ENCODE measurements at places on chromosomes 13 and 19.

DNA sequence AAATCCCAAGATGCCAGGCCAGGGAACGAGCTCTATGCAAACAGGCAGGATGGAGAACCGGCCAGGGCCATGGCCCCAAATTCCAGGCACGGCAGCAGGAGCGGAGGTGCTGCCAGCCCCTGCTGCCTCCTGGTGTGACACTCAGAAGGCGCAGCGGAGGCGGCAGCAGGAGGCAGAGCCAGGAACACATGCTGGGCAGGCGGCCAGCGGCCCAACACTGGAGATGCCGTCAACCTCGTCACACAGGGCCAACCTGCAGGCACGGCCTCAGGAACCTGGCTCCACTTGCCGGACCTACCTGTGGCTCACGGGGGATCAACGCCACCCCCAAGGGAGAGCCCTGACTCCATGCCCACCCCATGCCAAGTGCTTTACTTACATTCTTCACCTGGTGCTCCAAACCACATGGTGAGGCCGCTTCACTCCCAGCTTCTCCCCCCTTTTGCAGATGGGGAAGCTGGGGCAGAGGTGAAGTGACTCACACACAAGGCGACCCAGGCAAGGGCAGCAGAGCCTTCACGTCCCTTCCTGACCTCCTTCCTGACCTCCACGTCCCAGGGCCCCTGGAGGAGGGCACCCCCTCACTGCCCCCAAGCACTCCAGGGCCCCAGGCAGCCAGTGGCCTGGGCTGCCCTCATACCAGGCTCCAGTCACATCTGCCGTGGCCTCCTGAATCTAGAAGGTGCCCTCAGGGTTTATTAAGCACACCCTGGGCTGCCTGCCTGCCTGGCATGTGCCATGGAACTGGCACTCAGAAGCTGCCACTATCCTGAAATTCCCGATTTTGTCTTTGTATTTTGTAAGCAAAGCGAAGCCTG lies 43.5 kb downstream of the GGACT start:
- no peak for DNase-seq

DNA sequence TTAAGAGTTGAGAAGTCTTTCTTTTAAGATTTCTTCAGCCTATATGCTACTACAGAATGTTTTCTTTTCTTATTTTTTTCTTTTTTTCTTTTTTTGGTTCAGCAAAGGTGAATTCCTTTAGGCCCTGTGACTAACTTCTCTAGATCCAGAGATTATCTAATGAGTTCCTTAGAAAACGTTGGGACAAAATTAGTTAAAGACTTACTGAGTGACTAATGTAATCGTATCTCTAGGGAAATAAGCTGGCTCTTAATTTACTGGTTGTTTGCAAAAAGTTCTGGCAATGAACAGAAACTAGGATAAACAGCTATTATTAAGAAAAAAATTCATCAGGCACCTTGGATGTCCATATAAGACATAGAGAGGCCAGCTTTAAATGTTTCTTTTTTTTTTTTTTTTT lies 30.7 kb upstream of the CSNK1A1L start:
- DNase-seq: no peak

GRCh38 chr13:40910324-40911050 lies 108.6 kb downstream of the ELF1 start:
- no peak for DNase-seq

DNA sequence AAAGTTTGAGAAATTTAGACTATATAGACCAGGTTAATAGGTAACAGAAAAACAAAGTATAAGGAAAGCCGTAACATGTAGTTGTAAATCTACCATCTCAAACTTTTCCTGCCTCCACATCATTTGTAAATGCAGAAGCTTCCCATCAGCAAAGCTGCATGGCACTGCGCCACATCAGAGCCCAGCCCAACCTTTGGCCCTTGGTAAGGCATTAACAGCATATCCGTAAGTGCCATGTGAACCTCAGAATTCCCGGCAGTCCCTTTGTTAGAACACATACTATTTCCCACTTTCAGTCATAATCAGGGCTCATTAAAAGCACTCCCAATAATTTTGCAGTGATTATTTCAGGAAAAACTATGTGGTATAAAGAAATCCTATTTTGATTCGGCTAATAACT lies 51.6 kb downstream of the MPHOSPH8 start:
- no peak for DNase-seq

GRCh38 chr19:1231729-1232637 lies 5.8 kb downstream of the CBARP start:
- no peak for DNase-seq

- DNase-seq: no peak
Measured at GRCh38 chr13:112772539-112772909, 82.7 kb downstream of the ATP11A start.

DNA sequence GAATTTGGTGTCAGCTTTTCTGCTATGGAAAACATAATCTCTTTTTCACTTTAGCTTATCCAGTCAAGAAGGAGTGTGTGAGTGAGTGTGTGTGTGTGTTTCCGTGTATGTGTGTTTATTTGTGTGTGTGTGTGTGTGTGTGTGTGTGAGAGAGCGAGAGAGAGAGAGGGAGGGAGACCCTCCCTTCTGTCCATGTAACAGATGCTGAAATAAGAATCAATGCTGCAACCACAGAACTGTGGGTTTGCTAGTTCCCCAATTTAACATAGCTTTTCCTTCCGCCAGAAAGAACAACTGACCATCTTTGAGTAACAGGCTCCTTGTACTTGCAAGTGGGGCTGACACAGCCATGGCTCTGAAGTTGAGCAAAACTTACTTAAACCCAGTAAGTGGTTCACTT lies 5.2 kb downstream of the LCP1 start:
- DNase-seq: no peak

DNA sequence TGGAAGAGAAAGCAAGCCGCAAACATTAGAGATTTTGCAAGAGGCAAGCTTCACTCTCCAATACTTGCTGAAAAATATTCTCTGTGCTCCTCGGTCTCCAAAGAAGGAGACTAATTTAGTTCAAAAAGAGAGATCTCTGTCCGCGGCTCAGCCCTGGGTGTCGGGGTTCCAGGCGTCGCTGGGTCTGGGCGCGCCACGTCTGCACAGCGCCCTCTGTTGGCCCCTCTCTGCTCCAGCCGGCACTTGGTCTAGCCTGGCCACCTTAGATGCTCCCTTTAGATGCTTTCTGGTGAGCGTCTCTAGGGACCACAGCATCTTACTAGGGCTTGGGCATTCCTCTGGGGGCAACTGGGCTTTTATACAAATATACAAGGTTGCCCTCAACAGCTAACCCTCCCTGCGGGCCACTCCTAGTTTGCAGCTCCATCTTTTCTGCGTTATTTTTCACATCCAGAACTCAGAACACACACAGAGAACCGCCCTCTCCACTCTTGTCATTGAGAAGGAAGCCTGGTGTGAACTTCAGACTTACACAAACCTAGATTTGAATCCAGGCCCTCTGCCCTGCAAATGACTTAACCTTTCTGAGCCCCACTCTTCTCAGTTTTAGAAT lies 78.3 kb downstream of the CYSLTR2 start:
- DNase-seq: no peak

DNA sequence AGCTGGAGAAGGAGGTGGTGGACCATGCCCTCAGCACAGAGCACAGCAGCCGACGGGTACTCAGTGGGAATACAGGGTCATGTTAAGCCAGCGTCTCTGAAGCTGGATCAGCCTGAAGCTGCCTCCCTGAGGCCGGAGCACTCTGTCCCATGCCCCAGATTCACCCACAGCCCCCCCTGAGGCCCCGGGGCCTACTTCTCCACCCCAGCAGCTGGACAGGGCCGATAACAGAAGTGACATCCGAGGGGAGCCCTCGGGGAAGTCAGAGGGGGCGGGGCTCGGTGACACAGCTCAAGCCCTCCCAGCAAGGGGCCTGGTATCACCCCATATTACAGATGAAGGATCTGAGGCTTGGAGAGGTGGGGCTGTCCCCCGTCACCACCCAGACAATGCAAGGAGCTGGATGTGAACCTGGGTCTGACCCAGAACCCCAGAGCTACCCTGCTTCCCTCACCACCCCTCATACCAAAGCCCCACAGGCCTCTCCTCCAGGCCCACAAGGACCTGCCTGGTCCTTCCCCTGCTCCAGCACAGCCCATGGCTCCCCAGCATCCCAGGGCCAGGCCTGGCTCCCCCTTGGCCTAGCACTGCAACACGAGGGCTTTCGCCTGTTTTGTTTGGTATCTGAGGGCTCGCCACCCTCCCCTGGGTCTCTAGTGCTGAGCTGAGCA lies 5.7 kb downstream of the R3HDM4 start:
- DNase-seq: no peak

GRCh38 chr13:32577032-32577431 lies 9.2 kb upstream of the PDS5B start:
- DNase-seq: no peak

DNA sequence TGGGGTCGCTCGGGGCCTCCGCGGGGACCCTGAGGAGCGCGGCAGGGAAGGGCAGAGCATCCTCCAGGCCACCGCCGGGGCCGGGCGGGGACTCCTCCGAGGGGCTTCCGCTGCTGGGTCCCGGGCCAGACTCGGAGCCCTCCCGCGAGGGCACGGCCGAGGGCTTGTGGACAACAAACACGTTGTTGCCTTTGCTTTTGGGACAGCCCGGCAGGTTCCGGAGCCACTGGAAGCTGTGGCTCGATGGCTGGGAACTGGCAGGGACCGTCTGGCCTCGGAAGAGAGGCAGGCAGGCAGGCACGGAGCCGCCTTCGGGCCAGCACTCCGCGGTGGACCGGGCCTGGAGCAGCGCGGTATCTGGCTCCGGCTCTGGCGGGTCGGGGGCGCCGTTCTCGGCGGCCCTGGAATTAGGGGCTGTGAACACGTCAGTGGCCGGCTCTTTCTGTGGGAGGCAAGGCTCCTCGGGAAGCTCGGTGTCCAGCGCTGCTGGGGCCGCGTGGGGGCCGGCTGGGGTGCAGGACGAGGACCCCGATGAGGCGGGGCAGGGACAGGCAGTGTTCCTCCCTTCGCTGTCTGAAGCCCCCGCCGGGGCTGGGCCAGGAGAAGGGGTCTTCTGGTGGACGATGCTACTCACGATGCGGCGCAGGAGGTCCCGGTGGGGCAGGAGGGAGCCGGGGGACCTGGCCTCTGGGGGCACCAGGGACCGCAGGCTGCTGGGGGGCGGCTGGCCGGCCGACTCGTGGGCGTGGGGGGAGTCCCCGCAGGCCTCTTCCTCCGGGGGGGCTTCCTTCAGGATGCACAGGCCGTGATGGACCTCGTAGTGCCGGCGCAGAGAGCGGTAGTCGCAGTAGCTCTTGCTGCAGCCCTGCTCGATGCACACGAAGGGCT lies 27.6 kb downstream of the ZNF541 start:
- DNase-seq: no peak

DNA sequence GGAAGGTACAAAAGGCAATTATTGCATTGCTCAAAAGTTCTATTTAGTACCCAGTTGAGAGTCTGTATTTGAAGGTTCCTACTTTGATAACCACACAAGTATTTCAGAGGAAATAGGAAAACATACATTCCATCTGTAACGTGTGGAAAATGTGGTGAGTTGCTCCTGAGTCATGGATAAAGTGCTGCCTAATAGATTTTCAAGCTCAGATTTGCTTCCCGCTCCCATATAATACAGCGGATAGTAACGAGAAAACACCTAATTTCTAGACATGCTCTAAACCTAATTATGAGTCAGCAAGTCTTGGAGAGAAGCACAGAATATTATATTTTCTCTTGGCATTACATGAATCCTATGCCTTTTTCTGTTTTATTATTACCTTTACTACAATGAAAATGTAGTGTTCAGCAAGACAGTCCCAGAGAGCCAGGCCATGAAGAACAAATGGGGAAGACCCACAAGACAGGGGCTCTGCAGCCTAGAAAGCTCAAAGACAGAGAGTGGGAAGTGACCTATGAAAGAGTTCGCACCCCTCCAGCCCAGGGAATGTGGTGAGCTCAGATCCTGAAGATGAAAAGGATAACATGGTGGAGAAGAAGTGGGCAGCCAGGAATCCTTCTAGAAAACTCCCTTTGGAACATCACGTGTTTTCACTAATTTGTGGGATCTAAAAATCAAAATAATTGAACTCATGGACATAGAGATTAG lies 116.1 kb downstream of the STARD13 start:
- no peak for DNase-seq

DNA sequence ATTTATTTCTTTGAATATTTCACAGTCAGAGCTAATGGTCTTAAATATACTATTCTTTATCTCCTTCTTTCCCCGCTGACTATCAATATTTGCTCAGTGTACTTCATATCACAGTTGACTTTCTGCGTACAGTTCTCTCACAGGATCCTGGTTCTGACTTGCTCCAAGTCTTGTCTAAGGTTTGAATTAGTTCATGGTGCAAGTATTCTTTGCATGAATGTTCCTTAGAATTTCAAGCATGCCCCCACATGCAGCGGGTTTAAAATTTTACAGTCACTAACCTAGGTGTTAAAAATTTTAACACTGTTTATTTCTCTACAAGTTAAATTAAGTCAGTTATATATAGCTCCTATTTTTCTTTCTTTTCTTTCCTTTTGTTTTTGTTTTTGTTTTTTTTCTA lies 20.8 kb upstream of the KLF12 start:
- DNase-seq: no peak
